ENCODE measurements at places on chromosomes 5 and 9. TPM values are rescaled to one million over a fixed set of nuclear protein-coding genes. Genes with fewer than 3 reads are reported as not detected.

Gene RGS7BP
- 0.20 TPM for polyA plus RNA-seq

Gene PCDHAC2
- 0.03 TPM for polyA plus RNA-seq

DNA sequence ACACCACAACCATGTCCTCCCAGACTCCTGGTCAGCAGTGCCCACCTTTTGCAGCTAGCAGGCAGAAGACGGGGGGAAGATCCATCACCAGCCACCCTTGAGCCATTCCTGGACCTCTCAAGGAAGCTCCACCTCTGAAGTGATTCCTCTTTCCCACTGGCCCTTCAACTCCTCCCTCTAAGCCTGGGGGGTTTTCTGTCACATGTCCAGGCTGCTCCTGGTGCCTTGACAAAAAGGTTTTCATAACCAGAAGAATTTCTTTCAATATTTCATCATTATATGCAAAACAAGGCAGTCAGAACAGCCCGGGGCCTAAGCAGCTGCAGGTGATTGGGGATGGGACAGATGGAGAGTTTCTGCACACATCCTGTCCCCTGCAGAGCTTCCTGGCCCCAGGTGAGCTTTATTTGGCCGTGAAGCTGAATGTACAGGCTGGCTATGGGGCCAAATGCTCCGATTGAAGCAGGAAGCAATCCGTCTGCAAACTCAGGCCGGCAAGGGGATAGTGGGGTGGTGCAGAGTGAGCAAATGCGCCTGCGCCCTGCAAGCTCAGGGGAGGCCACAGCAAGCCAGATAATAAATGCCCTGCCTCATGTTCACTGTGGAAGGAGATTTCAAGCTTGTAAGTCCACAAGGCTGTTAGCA, 173.5 kb downstream of the C5orf15 start:
- DNase-seq: no peak

- no peak for DNase-seq
Observed at GRCh38 chr5:179438011-179438441, 92.8 kb upstream of the ADAMTS2 start.

DNA sequence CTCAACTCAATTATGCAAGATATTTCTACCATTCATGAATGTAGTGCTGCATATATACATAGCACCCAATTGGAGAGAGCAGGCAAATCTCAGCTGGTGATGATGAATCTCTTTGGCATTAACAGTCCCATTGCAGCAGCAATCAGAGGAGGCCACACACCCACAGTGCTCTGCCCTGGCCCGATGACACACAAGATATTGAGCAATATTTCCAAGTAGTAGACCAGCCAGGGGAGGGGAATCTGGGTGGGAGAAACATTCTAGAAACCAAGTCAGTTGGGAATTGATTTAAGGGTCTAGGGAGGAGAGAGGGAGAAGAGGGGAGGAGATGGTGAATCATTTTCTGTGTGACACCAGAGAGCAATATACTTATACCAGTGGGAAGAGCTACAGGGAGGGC, 14.9 kb upstream of the C5orf63 start:
- DNase-seq: peak; percentile 98

Gene PLEKHG4B
- polyA plus RNA-seq: 0.01 TPM

Gene PTRH1
- 4.9 TPM for polyA plus RNA-seq

DNA sequence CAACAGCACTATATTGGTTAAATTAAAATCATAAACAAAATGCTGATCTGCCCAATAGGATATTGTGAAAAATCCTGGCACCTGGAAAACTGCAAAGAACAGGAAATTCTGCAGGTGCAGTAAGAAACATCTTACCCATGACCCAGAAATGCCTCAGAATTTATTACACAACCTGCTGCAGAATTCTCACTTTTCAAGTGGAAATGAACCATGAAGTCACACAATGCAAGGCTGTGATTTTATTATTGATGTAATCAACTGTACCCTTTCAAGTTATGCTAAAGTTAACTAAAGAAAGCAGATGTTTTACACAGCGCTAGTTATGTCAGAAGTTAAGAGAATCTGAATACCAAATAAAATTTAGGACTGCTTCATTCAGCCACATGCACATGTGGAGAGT, 6.0 kb downstream of the STRBP start:
- no peak for DNase-seq

DNA sequence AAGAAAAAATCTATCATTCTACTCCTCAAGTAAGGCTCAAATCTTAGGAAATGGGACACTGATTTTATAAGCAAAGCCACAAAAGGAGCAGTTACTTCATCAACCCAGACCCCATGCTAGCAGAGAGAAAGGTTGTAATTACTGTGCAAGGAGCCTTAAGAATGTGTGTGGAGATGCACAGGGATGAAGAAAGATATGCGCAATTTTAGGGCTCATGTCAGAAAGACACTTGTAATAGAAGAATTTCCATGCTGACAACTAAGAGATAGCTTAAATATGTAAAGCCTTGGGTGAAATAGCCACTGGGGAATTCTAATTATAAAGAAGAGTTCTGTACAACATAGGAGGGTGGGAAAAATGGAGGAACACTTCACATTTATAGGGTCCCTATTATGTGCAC, 141.8 kb downstream of the CRB2 start:
- DNase-seq: no peak

DNA sequence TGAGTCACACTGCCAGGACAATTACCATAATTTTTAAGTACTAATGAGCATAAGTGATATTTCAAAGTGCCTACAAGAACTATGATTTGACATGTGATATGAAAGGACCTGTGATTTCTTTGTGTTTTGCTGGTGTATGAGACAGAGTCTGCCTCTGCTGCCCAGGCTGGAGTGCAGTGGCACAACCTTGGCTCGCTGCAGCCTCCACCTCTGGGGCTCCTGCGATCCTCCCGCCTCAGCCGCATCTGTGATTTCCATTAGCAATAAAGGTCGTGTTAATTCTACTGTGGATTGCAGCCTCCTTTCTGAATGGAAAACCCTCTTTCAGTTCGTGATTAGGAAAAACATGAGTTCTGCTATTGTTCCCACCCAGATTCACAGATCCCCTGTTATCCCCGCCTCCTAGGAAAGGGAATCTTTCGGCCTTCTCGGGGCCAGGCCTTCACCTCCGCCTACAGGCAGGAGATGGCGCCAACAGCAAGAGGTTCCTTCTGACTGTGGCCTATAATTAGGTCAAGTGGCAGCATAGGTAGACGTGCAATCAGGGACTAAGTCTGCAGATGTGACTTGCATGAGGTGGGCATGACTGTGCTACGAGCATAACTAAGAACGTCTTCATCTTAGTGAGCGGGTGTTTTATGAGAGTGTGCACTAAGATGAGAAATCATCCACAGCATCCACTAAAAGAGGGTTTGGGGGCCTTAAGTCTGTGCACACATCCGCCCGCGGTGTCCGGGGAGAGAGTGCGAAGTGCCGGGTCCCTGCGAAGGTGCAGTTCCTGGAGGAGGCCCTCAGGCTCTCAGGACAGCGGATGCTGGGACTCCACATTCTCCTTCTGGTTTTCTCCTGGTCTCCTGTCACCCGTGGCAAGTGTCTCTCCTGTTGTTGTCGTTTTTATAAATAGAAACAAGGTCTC, 23.1 kb downstream of the TRIM7 start:
- peak; percentile 78 for DNase-seq

Gene NR6A1
- 0.07 TPM for polyA plus RNA-seq

Gene SNCAIP
- polyA plus RNA-seq: 1.3 TPM

GRCh38 chr9:133460405-133461175, 812 bp downstream of the CACFD1 start:
- peak; percentile 10 for DNase-seq

DNA sequence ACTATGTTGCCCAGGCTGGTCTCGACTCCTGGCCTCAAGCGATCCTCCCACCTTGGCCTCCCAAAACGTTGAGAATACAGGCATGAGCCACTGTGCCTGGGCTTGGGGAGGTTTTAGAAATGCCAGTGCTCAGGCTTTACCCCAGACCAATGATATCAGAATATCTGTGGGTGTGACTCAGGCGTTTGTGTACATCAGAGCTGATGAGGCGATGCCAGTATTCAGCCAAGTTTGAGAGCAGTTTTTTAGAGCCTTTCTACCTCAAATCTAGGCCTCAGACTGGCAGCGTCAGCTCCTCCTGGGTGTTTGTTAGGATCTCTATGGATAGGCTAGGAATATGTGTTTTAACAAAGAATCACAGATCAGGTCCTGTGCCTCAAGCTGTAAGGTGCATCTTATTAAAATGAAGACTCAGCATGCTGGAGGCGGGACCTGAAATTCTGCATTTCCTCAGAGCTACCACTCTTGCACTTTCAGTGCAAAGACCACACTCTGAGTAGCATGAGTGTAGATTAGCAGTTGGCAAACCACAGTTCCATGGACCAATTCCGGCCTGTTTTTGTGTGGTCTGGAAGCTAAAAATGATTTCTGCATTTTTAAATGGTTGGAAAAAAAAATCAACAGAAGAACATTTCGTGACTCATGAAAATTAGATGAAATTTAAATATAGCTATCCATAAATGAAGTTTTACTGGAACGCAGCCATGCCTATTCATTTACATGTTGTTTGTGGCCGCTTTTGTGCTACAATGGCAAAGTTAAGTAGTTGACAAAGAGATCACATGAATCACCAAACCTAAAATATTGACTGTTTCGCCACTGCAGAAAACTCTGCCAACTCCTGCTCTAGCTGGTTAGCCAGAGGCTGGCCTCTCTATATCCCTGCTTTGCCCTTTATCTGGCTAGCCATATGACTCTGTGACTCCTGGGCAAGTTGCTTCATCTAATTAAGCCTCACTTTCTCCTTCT, 92.2 kb downstream of the KLF4 start:
- peak; percentile 53 for DNase-seq

GRCh38 chr9:4866239-4866969, 73.7 kb downstream of the RCL1 start:
- no peak for DNase-seq

DNA sequence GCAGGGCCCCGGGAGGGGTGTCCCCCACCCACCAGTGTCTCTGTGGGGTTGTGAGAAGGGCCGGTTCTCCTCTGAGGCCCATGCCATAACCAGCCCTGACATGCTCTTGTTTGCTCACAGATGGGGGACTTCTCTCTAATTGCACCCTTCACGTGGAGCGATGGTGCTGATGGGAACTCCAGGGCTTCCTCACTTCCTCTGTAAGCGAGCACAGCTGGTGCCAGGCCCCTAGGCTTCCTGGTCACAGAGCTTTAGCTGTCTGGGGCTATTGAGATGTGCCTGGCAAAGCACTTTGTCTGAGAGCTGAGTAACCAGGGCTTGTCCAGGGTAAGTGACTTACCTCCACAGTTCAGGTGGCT, 36.4 kb downstream of the PHF2 start:
- DNase-seq: no peak

DNA sequence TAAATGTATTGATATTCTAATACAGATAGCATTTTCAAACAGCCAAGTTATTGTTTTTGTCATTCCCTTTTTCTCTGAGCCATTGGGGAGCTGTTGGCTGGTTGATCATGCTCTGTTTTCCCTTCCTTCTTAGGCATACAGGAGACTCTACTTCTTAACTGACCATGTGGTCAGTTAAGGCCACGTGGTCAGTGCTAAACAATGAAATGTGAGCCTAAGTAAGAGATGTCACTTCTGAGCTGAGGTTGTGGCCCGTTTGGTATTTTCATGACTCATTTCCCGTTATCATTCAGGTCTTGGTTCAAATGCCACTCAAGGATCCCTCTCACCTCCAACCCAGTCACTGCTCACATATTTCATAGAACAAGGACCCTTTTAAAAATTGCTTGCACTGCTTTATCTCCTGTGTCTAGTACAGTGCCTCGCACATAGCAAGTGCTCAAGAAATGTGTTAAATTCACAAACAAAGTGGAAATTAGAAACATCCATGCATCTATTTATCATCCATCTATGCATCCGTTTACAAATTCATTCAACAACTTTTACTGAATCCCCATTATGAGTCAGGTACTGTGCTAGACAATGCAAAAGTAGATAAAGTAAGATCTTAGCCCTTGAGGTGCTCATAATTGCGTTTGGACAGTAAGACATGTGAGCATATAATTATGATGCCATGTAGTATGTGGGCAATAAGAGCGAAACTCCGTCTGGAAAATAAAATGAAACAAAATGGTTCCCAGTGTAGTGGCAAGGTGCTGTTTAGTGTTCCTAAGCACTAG, 50.7 kb downstream of the ARRDC3 start:
- DNase-seq: peak; percentile 88

Gene SPINK6
- not detected for polyA plus RNA-seq

DNA sequence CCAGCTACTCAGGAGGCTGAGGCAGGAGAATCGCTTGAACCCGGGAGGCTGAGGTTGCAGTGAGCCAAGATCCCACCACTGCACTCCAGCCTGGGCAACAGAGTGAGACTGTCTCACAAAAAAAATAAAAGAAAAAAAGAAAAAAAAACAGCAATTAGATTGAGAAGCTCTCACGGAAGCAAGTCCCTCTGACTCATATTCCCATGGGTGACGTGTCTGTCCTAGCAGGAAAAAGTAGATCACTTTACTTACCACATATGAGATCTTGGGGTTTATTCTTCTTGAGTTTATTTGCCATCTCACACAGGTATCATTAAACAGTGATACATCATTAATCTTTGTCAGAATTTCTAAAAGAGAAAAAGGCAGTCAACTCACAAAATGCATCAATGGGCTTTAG, 62.6 kb downstream of the SUSD1 start:
- DNase-seq: peak; percentile 96

- DNase-seq: no peak
Observed at GRCh38 chr5:161096581-161096980, 244.6 kb upstream of the ATP10B start.

Gene GFI1B
- polyA plus RNA-seq: 0.02 TPM

DNA sequence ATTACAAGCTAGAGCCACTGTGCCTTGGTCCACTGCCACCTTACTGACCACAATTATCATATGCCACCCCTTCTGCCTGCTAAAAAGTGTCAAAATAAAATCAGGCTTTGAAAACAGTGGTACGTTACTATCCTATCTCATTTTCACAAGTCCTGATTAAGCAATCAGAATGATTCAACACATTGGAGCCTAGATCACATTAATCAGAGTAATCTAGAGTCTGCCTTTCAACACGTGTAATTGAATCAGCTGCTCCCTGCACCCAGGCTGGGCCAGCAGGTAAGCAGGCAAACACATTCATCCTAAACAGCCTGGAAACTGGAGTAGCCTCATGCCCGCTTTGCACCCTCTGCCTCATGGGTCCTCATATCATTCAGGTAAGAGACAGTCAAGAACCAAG, 186.2 kb downstream of the DCP2 start:
- DNase-seq: peak; percentile 80

DNA sequence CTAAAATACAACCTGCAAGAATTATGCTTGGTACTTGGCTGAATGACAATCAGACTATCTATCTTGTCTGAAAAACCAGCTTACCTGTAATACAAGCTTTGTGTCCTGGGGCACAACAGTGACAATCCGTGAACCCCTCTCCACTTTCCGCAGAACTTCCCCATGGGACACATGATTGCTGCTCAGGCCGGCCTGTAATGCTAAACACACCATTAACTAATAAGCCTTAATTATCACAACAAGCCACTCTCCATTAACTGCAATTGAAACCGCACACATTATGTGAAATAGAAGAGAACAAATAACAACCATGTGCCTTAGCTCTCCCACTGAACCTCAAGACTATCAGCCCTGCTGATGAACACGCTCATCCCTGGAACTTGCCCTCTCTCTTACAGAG, 33.7 kb downstream of the ELP1 start:
- no peak for DNase-seq

Gene ARSI
- 3.3 TPM for polyA plus RNA-seq

Gene RNF183
- polyA plus RNA-seq: not detected

Measured in fibroblast of lung (primary cell).